NCI-H1092 (cell line): ENCODE measurements at places on chromosomes 6 and 20.

DNA sequence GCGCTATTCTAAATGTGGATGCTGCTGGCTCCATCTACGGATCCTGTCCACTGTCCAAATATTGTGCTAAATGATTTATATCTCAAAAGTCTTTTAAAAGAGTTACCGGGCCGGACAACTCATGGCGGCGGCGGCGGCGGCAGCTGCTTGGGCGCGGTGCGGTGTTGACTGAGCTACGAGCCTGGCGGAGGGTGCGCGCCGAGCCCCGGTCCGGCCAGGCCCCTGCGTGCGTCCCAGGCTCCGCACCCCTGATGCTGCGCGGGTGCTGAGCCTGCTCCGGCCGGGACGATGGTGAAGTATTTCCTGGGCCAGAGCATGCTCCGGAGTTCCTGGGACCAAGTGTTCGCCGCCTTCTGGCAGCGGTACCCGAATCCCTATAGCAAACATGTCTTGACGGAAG, 303.4 kb downstream of the CENPW start:
- no peak for DNase-seq

GRCh38 chr20:48531505-48531904, 296.3 kb downstream of the PREX1 start:
- DNase-seq = no peak

GRCh38 chr6:90583179-90583835, 3.6 kb downstream of the MAP3K7 start:
- no peak for DNase-seq

GRCh38 chr6:13689511-13690256, 22.0 kb downstream of the RANBP9 start:
- no peak for DNase-seq

GRCh38 chr6:5107341-5107740, 22.2 kb downstream of the PPP1R3G start:
- no peak for DNase-seq

DNA sequence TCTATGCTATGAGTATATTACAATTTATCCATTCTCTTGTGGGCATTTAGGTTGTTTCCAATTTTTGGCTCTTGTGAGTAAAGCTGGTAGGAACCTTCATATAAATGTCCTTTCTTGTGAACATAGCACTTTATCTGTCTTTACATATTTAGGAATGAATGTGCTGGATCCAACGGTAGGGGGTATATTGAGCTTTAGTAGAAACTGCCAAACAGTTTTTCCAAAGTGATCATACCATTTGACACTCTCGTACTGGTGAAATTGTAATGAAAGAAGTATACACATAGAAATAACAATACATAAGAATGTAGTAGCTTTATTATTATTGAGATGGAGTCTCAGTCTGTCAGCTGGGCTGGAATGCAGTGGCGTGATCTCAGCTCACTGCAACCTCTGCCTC, 30.9 kb upstream of the ARMH2 start:
- no peak for DNase-seq

DNA sequence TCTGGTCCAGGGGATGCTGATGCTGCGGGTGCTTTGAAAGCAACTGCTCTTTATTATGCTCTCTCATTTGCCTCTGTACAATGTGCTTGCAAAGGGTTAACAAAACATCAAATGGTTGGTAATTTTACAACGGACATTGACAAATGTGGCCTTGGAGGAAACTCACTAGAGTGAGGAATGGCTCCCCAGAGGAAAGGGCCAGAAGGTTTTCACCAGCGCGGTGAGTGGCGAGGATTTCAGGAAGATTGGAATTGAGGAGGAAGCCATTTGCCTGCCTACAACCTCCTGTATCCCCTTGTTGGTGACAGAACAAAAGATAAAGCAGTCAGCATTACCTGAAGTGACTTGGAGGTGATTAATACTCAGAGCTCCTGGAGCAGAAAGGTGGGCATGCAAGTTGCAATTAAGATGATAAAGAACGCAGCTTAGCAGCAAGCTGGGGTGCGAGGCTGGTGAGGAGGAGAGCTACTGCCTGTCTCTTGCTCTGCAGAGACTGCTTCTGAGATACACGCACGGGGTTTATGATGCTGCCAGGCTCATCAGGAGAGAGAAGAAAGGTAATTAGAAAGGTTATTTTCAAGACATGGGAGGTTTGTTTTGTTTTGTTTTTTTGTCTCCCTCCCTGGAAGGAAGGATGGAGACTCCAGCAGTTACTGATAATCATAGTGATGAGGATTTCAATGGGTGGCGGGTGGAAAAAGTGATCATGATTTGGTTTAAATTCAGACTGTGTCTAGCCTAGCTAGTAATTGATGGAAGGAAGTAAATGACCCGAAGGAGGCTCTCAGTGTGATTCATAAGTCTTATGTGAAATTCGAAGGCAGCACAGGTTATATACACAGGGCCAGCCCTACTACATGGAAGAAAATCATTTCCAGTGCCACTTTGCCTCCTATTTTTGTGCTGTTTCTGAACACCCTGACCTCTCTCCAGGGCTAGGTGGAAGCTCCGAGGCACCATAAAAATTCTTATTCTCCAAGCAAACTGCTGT, 141.6 kb upstream of the DTNBP1 start:
- DNase-seq = no peak

GRCh38 chr20:63317601-63318291, 24.8 kb downstream of the COL20A1 start:
- DNase-seq = no peak

GRCh38 chr6:133645966-133646740, 242.8 kb upstream of the TCF21 start:
- DNase-seq = no peak

- no peak for DNase-seq
These were observed 21.9 kb downstream of the SGK1 start for GRCh38 chr6:134295953-134296553.

GRCh38 chr6:12335717-12336116, 45.6 kb downstream of the EDN1 start:
- no peak for DNase-seq

DNA sequence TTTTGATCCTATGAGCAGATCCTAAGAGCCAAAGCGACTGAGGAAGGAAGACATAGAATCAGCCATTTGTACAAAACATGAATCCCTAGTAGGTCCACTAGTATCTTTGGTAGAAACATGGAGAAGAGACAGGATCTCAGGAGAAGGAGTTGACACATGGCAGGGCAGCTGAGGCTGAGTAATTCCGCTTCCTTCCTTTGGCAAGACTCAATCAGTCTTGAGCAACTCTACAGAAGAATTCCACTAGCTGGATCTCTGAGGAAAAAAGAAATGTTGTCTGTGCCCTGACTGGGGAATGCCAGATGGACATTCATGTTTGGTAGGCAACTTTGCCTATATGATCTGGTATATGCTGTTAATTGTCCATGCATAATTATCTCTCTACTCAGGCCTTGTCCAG, 35.3 kb downstream of the ESR1 start:
- no peak for DNase-seq

GRCh38 chr20:47863315-47863965, 78.2 kb upstream of the SULF2 start:
- DNase-seq = no peak

DNA sequence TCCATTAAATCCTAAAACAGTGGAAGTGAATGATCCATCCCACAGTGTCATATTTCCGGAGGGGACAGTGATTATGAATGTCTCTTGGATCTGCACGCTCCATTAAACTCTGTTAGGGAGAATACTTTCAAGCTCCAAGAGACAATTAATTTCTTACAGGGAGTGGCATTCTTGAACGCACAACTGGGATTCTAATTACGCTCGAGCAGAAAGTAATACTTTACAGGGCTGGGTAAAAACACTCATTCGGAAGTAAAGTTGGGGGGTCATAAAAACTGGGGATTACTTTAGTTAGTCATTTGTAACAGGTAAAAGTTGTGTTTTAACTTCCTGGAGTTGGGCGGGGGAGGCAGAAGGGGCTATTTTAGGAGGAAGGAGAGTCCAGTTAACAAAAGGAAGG, 151.8 kb downstream of the ZFP64 start:
- no peak for DNase-seq

GRCh38 chr6:110493253-110493800, 16.9 kb upstream of the SLC22A16 start:
- no peak for DNase-seq

DNA sequence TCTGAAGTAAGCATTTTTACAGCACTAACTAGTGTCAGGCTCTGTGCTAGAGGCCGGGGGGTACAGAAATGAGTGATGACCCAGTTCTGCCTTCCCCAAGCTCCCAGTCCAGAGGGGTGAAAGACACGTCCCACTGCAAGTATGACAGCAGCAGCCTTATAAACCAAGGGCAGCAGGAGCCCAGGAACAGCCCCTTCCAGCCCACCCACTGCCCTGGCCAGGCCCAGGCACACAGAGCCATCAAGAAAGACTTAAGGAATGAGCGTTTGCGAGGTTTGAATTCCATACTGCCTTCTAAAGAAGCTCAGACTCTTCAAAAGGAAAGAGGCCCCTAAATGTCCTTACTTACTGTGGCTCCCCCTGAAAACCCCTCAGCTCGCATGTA, 10.0 kb downstream of the TRERF1 start:
- no peak for DNase-seq

- no peak for DNase-seq
These were observed 111.8 kb downstream of the MAP7 start for GRCh38 chr6:136438441-136438840.

DNA sequence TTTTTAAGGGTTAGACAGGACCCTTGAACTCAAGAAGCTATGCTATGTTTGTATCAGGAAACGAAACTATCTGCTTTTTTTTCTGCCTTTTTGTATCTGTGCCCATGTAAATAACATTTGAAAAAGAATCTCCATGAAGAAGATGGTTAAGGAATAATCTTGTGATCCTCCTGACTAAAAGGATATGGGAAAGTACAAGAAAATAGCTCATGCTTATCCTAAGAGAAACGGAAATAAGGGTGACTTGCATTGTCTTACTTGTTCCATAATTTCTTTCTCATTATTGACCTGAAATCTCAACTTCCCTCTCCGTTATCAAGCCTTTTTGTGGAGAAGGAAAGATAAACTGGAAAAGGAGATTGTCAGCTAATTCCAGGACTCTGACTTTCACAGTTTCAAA, 5.9 kb upstream of the CFAP206 start:
- DNase-seq = no peak

- no peak for DNase-seq
These were observed 4.6 kb upstream of the EDEM2 start for GRCh38 chr20:35151736-35152135.

GRCh38 chr20:23289724-23290395, 60.7 kb upstream of the NXT1 start:
- DNase-seq = no peak

DNA sequence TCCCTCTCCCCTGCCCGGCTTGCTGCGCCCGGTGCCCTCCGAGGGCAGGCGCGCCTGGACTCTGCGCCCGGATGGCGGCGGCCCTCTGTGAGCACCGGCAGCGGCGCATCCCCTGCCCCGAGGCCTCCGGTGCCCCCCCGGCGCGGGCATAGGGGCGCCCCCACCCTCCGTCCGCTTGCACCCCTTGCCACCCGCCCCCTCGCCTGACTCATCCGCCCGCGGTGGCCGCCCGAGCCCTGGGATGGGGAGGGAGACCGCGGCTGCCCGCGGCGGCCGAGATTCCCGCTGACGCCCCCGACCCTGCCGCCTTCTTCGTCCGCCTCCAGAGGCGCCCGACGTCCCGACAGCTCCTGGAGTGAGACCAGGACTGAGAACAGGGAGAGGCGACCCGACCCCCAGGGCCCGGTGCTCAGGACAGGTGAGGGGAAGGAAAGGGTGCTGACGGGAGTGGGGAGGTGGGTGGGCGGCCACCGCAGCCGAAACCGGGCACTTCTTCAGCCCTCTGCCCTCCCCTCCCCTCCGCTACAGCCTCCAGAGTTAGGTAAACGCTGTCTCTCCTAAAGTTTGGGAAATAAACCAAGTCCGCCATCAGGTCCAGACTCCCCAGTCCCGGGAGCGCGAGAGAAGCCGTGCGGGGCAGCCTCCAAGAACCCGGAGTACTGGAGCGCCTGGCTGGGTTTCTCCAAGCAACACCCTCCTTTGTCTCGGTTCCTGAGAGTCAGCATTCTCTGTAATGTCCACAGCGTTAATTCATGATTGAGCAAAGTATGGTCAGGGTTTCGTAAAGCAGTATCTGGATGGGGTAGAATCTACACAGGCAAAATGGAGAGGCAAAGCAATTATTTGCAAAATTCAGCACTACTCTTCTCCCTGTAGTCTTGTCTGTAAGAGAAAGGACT, 539 bp downstream of the TMEM200A start:
- no peak for DNase-seq

DNA sequence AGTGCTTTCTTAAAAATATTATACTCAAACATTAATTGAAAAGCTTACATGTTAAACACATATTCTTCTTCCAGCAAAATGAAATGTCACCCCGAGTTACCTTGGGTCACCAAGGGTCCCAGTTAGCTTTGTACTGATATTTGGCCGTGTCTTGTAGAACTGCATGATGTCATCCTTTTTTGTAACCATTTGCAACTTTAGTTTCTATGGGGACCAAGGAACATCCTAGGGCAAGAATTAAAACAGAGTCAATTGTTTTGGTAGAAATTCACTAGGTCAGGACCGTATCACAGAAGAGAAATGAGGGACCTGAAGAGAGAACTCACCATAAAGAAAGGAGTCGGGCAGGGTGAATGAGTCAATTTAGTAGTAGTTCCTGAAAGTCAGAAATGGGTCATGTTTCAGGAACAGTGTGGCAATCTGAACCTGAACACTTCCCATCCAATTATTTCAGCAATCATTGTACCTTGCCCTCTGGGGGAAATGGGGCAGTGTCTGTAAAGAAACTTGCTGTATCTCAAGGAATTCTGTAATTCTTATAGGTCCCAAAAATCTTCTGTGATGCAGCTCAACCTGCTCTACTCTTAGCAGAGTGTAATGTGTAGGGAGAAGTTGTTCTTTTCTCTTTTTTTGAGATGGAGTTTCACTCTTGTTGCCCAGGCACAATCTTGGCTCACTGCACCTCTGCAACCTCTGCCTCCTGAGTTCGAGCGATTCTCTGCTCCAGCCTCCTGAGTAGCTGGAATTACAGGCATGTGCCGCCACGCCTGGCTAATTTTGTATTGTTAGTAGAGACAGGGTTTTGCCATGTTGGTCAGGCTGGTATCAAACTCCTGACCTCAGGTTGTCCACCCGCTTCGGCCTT, 5.3 kb upstream of the AKAP7 start:
- DNase-seq = no peak

GRCh38 chr20:378961-379336, 1.6 kb upstream of the TRIB3 start:
- no peak for DNase-seq

DNA sequence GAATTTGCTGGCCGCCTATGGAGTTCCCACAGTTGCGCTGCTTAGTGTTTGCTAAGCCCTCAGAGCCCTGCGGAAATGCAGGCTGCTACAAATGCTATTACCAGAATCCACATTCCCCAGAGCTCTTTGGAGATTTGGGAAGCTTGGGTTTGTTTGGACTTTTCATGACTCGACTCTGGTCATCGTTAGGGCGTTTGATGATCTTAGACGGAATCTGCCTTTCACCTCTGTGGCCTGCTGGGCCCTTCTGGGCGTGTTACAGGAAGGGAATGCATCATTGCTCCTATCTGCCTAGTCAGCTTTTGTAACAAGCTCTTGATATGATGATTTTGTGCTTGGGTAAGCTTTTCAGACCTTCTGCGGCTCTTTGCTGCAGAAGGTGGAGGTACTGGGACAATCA, 50.8 kb downstream of the EYA2 start:
- no peak for DNase-seq

GRCh38 chr20:63656451-63656850, 1.7 kb upstream of the RTEL1 start:
- no peak for DNase-seq
